ENCODE measurements at places on chromosomes 1 and 21. TPM values are rescaled to one million over a fixed set of nuclear protein-coding genes. Genes with fewer than 3 reads are reported as not detected.
A peak's percentile ranks its signal among the peaks of the same experiment; 100 is the strongest.

- DNase-seq: peak; percentile 82
Measured at GRCh38 chr1:16013220-16013907, 4.5 kb downstream of the HSPB7 start.

DNA sequence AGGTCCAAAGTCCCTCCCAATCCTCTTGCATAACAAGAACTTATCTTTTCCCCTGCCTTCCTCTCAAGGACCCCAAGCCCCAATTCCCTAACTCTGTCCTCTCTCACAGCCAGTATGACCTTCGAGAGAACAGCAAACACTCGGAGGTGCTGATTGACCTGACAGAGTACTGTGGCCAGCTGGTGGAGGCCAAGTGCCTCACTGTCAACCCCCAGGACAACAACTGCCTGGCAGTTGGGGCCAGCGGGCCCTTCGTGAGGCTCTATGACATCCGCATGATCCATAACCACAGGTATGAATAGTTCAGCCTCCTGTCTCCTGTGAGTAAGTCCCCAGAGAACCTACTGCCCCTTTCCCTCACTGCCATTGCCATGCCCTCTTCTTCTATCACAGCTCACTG is 29.9 kb upstream of the TMEM222 start:
- DNase-seq: peak; percentile 44

- DNase-seq: peak; percentile 82
Measured at GRCh38 chr1:8822373-8823294, 5.2 kb upstream of the RERE start.

- DNase-seq: peak; percentile 32
Measured at GRCh38 chr1:89598450-89599331, 34.2 kb upstream of the LRRC8C start.

GRCh38 chr1:25209516-25209915 is 22.8 kb downstream of the SYF2 start:
- no peak for DNase-seq

DNA sequence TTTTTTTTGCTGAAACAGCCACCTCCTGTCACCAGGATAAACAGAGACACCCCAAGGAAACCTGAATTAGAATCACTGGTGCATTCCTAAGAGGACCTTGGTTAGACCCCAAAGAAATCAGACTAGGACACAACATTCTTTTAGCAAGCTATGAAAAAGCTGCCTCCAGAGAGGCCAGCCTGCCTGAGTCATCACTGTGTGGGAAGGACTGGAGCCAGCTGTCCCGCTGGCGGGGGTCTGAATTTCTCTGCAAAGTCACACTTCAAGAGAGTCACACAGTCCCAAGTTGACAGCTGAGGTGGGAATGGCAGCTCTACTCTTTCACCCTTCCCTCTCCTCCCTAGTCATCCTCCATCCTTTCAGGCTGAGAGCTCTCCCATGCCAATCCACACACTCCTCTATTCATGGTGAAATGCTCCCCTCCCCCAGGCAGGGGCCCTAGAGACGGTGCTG is 405.0 kb upstream of the POU3F1 start:
- peak; percentile 79 for DNase-seq

- no peak for DNase-seq
Measured at GRCh38 chr1:113314600-113314999, 75.7 kb upstream of the MAGI3 start.

The S100A7 gene
- total RNA-seq: not detected

The HJV gene
- not detected for total RNA-seq

The C1QTNF12 gene
- total RNA-seq: not detected

The TESK2 gene
- 0.91 TPM for total RNA-seq

The SPRR4 gene
- not detected for total RNA-seq
